ENCODE measurements at places on chromosomes 12 and 14. TPM values are rescaled to one million over a fixed set of nuclear protein-coding genes. Genes with fewer than 3 reads are reported as not detected.

GRCh38 chr14:89428173-89428523 lies 11.1 kb upstream of the FOXN3 start:
- no peak for DNase-seq

DNA sequence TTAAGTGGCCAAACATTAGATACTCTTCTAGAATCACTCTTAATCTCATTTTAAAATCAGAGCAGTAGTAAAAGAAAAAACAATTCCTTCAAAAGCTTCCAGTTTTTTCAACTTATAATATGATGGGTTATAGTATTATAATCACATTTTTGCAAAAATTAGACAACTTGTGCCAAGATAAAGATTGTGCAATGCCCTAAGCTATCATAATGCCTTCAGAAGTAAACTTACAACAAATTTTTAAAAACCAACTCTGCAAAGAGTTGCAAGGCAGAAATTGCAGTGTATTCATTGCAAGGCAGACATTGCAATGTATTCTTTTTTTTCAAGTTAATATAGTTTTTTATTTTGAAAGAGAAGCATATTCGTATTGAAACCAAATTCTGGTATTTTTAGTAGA lies 47.2 kb upstream of the KITLG start:
- DNase-seq = no peak

- DNase-seq = peak; percentile 77
These were observed 267.7 kb downstream of the AACS start for GRCh38 chr12:125332900-125333299.

DNA sequence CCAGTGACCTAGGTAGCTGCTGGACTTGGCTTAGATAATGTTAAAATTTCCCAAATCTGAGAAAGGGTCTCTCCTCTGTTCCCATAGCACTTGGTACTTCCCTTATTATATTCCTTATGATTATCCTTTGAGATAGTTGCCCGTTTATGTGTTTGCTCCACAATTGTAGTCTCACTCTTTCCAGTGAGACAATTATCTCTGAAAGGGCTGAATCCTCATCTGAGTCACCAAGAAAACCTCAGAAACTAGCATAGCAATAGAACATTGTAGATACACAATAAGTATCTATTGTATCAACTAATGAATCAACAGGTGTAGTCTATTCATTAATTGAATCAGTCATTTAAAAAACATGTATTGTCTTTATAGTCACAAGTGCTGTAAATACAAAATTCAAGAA lies 119.1 kb upstream of the FAR2 start:
- DNase-seq = no peak

DNA sequence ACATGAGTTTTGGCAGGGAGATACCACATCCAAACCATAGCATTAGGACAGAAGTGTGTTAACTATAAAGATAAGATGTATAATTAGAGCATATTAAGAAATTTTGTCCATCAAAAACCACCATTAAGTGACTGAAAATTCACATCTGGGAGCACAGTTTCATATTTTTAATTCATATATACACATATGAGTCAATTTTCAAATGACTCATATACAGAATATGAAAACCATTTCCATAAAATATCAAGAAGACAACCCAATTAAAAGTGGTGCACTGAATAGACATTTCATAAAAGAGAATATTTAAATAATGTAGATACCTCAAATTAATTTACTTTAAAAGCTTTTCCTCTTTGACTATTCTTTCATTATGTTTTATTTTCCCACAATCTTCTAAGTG lies 25.3 kb downstream of the MUCL1 start:
- DNase-seq = no peak

DNA sequence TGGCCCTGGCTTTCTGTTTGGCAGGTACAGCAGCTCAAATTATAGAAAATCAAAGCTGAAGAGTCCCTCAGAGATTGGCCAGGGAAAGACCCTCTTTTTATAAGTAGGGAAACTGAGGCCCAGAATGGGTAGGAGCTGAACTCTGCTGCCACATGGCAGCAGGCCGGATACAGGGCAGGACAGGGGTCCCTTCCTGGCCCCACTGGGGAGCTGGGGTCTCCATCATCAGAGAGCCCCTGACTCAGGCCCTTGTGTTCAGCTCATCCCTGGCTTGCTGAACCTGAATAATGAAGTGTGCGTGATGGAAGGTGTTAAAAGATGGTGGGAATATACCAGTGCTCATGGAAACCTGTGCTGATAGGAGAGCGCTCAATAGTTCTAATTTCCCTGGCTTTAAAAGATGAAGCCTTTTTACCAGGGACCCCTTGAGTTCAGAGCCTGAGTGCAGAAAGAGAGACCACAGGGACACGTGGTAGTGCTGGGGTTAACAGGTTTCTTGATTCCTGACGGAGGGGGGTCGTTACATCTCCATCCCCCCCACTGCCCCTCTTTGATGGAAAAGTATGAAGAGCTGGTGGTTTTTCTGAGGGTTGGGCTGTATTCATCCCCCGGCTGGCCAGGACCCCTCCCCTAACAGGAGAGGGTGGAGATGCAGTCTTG lies 4.4 kb downstream of the DLK1 start:
- no peak for DNase-seq

GRCh38 chr12:15183821-15184220 lies 37.4 kb downstream of the RERG start:
- DNase-seq = no peak

GRCh38 chr14:69887740-69888657 lies 8.8 kb downstream of the SMOC1 start:
- no peak for DNase-seq

- DNase-seq = peak; percentile 31
These were observed 886 bp upstream of the PRICKLE1 start for GRCh38 chr12:42590330-42590934.

GRCh38 chr12:71503579-71504391 lies 64.2 kb downstream of the LGR5 start:
- no peak for DNase-seq

GRCh38 chr12:4269279-4269991 lies 4.1 kb upstream of the CCND2 start:
- peak; percentile 96 for DNase-seq

DNA sequence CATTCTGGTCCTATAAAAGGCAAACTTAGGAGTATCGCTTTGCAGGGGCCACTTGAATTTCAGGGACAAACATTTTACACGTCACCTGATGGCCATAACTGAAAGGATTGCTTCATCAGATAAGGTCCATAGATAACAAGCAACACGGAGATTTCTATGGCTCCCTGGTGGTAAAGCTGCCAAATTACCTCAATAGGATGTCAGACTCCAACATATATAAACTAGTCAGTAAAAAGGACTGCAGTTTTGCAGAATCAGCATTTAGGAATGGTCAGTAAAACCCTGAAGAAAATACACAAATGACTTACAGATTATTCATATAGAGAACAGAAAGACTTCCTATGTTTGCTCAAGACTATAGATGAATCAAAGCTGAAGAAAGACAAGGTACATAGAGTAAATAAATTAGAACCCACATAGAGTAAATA lies 66.1 kb upstream of the GRIP1 start:
- peak; percentile 29 for DNase-seq

- DNase-seq = peak; percentile 51
These were observed 888 bp downstream of the CCDC88C start for GRCh38 chr14:91416744-91417119.

DNA sequence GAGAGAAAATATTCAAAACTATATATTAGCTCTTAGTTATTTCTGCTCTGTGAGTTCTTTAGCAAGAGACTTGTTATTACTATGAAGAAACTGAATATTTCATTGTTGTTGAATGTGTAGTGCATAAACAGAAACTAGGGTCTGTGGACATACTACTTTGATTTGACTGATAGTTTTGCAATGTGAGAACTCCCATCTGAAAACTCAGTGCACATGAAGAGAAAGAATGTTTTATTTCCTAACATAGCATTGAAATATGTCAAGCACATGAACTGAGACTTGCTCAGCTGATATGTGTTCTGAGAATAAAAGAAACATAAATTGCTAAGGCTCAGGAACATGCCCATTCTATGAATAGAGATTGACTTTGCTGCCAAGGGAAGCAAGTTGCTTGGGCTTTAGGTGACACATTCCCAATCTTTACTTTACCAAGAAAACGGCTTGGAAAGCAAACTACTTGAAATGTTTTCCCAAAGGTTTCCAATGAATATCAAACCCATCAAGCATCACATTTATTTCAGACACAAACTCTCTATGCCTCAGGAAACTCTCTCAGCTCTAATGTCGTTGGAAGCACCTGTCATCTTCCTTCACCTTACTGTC lies 290.4 kb downstream of the SLC16A7 start:
- no peak for DNase-seq

DNA sequence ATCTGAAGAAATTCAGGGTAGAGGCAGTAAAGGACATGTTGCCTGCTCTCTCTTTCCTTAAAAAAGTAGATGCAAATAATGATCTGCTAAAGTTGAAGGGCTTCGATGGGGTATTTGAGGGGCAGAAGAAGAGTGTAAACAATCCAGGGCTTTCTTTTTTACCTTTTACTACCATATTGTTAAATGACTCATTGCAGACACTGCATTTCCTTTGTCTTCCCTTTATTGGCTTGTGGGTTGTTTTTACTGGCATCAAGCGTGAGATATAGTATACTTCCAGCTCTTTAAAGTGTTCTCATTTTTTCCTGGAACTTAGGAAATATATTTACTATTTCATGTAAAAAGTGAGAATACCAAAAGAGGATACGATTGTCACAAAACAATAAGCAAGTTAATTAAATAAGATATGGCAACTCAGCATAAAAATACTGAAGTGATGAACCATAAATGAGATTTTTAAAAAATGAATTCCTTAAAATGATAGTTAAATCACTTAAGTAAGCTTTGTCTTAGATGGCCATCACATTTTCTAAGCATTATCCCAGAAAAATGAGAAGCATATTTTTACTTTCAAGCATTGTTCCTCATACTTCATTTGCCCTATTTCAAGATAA lies 72.3 kb upstream of the KRAS start:
- no peak for DNase-seq

DNA sequence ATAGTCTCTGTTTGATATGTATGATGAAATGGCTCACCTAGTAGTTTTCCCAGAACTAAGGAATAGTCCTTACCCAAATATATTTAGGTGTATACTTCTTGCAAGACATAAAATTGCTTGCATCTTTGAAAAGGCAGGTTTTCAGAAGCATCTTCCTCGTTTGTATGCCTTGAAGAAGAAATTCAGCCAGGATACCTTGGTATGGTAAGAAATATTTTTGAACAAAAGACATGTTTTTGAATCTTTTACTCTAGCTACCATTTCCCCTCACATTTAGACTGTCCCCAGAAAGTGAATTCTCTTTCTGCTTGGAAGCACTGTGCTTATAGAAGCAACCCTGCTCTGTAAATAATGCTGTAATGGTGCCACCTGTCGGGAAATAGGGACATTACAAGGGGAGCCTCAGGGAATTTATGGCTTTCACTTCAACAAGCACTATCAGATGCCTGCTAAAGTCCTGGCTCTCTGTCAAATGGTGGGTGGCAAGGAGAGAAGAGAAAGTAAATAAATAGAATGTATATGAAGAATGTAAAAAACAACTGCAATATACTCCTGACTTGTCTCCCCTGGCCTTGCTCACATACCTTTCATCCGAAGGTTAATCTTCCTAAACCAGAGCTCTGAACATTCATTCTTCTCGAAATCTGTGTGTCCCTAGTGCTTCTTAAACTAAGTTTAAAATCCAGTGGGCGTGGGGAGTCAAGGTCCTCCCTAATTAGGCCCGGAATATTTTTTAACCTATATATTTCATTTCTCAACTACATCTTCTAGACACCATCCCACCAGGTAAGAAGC lies 6.1 kb downstream of the CCDC184 start:
- peak; percentile 76 for DNase-seq

DNA sequence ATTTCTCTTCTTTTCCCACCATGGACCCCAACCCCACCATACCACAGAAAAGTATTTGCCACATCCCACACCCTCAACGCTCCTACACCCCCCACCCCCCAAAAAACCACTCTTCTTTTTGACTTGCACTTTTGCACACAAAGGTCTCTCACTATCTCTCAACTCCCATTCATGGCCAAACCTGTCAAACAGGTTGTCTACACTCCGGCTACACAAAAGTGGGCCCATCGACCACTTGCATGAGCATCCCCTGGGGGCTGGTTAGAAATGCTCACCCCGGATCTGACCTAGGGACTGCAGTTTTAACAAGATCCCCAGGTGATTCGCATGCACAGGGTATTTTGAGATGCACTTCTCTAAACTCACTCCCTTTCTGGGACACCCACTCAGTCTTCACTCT lies 248.2 kb downstream of the DPF3 start:
- DNase-seq = no peak

The SIX6 gene
- not detected for total RNA-seq

The ST8SIA1 gene
- 5.1 TPM for total RNA-seq

The RD3L gene
- total RNA-seq = not detected

The CISTR gene
- total RNA-seq = not detected

The AHNAK2 gene
- 2.6 TPM for total RNA-seq

The LIN7A gene
- 6.2 TPM for total RNA-seq

The C14orf132 gene
- total RNA-seq = 16.2 TPM

The TAS2R43 gene
- total RNA-seq = 2.6 TPM

All from GM23338 (cell line).